H9 (cell line): ENCODE measurements at places on chromosomes 16 and 17.
A peak's percentile ranks its signal among the peaks of the same experiment; 100 is the strongest.

DNA sequence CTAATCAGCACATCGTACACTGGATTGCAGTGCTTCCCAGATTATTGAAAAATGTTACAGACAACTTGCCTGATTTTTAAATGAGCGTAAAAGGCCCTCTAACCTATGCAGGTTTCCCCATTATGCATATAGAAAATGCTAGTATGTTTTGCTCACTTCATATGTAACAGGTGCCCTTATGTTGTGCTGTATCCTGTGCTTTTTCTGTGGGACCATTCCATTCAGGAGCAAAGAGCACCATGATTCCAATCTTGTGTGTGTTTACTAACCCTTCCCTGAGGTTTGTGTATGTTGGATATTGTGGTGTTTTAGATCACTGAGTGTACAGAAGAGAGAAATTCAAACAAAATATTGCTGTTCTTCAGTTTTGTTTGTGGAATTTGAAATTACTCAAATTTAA is 12.9 kb downstream of the PTRH2 start:
- DNase-seq, result no peak

DNA sequence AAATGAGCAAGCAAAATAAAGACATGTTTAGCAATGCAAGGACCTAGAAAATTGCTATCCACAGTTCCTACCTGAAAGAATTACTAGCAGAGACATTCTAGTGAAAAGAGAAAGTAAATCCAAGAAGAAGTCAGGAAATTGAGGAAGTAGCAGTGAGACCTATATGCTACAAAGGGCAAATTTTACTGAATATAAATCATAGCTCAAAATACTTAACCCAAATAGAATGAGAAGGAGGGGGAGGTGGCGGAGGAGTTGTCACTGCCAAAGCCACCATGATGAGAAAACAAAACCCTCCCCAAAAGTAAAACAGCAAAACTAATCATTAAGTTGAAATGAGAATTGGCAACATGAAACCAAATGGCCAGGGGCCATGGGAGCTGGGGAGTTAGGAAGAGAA is 39.3 kb downstream of the PITPNM3 start:
- DNase-seq, result no peak

GRCh38 chr17:43211123-43211479 is 574 bp upstream of the TMEM106A start:
- no peak for DNase-seq

DNA sequence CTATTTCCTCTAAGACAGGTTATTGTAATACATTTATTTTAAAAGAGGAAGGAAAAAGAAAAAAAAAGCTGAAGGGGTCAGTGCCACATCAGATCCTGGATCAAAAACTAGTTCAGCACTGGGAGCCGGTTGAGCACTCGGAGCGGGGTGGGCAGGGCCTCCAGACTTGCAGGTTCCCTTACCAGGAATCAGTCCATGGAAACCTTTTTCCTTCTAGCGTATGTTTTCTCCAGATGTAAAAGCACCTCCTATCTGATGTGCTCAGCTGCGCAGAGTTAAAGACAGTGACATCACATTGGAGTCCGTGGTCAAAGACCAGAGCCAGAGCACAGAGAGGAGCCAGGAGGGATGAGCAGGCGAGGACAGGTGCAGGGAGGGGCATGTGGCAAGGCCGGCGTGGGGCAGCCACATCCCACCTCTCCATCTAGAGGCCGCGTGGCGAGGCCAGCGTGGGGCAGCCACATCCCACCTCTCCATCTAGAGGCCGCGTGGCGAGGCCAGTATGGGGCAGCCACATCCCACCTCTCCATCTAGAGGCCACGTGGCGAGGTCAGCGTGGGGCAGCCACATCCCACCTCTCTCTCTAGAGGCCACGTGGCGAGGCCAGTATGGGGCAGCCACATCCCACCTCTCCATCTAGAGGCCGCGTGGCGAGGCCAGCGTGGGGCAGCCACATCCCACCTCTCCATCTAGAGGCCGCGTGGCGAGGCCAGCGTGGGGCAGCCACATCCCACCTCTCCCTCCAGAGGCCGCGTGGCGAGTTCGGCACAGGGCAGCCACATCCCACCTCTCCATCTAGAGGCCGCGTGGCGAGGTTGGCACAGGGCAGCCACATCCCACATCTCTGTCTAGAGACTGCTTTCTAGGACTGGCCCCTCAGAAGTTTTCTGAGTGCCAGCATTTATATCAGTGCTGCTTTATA is 166.8 kb upstream of the CHMP6 start:
- no peak for DNase-seq

DNA sequence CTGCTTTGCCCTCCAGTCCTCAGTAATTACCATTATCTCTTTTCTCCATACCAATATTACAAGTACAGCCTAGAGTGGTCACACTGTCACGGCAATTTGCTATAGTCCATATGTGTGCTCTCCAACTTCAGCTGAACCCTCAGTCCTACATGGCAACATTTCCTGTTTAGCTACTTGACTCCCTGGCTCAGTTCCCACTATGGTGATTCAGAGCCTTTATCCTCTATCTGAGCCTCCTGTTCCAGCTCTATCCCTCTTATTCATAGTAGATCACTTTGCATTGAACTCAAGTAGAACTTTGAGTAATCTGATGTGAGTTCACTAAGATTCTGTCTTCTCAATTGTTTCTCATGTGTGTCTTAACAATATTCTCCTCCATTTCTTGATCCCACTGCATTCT is 43.7 kb upstream of the GOSR1 start:
- no peak for DNase-seq

GRCh38 chr17:2721603-2722002 is 10.0 kb upstream of the CLUH start:
- DNase-seq, result no peak

DNA sequence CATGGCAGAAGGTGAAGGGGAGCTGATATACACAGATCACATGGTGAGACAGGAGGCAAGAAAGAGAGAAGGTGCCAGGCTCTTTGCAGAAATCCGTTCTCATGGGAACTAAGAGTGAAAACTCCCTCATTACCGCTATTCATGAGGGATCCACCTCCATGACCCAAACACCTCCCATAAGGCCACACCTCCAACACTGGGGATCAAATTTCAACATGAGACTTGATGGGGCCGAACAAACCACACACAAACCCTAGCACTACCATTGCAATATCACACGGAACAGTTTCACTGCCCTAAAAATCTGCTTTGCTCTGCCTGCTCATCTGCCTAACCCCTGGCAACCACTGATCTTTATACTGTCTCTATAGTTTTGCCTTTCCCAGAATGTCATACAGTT is 34.8 kb downstream of the C17orf67 start:
- DNase-seq, result peak; percentile 83

DNA sequence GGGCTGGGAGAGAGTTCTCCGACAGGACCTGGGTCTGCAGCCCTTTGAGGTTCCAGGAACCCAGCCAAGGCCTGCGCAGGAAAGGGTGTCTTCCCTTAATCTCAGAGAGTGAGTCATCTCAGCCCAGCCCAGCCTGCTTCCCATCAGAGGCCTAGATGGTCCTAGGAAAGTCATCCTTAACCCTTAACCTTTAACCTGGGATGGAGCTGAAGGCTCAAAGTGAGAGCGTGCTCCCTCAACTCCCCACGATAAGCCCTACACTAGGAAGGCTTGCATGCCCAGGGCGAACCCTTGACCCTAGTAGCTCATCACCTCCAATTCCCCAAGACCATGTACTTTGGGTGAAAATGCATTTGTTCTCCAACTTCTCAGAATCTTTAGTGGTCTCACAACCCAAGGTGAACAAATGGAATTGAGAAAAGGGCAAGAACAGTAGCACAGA is 4.8 kb upstream of the ATXN7L3 start:
- no peak for DNase-seq

GRCh38 chr17:77248216-77249114 is 107.7 kb downstream of the SEC14L1 start:
- no peak for DNase-seq

GRCh38 chr16:11914210-11915113 is 1.3 kb downstream of the GSPT1 start:
- no peak for DNase-seq

DNA sequence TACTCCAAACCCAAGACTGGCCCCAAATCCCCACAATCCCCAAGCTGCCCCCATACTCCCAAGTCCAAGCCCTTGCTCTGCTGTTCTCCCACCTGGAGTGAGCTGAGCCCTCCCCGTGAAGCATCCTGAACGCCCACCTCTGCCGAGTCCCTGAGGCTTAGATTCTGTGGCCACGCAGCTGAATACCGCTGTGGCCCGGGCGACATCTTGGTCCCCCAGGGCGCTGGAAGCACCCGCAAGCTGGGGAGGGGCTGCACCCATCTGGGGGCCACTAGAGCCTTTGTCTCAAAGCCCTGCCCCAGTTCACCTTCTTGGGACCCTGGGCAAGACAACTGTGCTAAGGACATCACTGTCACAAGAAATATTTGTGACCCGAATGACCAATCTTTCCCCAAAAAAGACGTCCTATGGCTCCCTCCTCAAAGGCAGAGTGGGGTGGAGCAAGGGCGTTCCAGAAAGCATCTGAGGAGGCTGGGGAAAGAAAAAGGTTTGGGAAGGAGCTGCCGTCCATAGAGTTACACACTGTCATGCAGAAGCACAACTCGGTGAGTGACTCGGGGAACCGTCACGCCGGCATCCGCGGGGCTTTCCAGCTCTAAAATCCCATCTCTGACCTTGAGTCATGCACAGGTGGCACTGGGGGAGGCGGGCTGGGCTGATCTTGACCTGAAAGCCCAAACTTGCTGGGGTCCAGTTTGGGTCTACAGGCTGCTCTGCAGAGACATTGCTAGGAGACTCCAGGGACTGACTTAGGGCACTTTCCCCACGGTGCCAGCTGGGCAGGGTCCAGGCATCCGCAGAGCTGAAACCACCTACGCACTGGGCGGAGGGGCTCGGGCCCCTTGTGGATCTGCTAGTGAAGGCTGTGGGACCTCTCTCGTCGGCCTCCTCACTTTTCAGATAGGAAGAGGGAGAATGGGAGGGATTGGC is 6.6 kb downstream of the PTX4 start:
- DNase-seq, result no peak

- no peak for DNase-seq
These were observed 13.2 kb upstream of the ITGA2B start for GRCh38 chr17:44402564-44403172.

GRCh38 chr16:56108056-56108471 is 83.2 kb upstream of the GNAO1 start:
- DNase-seq, result no peak

DNA sequence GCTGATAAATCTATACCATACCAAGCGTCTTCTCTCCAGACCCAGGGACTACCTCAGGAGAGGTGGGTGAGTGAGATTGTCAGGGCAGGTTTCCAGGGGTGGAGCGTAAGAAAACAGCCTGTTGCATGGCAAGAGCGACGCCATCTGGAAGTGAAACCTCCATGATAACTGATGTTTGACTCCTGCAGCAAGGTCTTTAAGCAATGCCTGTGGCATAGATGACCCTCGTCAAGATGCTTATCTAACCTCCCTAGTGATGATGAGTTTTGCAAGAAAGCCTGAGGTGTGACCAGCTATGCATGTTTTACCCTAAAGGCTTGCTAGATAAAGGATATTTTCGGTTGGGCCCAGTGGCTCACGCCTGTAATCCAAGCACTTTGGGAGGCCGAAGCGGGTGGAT is 71.6 kb downstream of the GSG1L start:
- DNase-seq, result no peak

DNA sequence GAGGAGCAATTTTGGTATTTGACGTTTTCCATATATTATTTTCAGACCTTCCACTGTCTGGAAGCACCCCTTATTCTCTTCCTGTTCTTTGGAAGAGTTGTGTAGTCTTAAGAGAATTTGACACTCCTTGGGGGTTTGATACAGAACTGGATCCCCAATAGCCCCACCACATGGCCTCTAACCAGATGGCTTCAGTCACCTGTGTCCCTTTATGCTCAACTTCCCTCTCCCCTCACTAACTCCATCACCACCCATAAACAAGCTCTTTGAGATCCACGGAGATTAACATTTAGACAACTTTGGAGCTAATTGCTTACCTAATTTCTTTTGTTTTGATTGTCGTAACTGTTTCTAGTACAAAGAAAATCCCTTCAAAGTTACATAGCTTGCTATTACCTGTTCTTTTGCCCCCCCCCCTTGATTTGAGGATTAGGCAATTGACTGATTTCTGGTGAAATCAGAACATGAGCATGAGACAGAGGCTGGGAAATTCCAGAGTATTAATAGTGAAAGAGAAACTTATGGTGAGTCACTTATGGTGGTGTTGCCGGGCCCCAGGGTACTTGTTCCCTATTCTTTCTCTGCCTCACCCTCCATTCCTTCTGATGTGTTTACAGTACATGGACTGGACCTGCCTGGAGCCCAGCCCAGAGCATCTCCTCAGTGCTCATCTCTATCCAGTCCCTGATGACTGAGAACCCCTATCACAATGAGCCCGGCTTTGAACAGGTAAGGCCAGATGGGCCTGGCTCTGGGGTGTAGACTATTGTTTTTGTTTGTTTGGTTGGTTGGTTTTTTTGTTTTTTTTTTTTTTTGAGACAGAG is 7.5 kb downstream of the UBE2Z start:
- DNase-seq, result no peak

GRCh38 chr16:31215287-31216162 is 1.4 kb downstream of the PYDC1 start:
- peak; percentile 92 for DNase-seq

GRCh38 chr17:49452201-49452600 is 37.5 kb upstream of the PHB1 start:
- DNase-seq, result no peak

GRCh38 chr17:13634021-13634420 is 32.3 kb upstream of the HS3ST3A1 start:
- DNase-seq, result no peak
